ENCODE measurements at places on chromosomes 1 and 21. TPM values are rescaled to one million over a fixed set of nuclear protein-coding genes. Genes with fewer than 3 reads are reported as not detected.

MCOLN3 gene
- 0.22 TPM for total RNA-seq

CTSE gene
- total RNA-seq: not detected

DLGAP3 gene
- total RNA-seq: 0.88 TPM

SPATA21 gene
- not detected for total RNA-seq

TRIM62 gene
- total RNA-seq: 3.9 TPM

PAX7 gene
- total RNA-seq: not detected

CD164L2 gene
- not detected for total RNA-seq

PLPPR4 gene
- not detected for total RNA-seq

CATSPER4 gene
- total RNA-seq: not detected

CD5L gene
- not detected for total RNA-seq

HSPA6 gene
- 0.48 TPM for total RNA-seq

IL19 gene
- 0.21 TPM for total RNA-seq

ZNF593OS gene
- total RNA-seq: not detected

FAM20B gene
- total RNA-seq: 38.1 TPM

CRYZL1 gene
- total RNA-seq: 32.8 TPM

RIMS3 gene
- 4.0 TPM for total RNA-seq

CTBS gene
- total RNA-seq: 24.2 TPM

TNFSF4 gene
- total RNA-seq: 0.58 TPM

OXCT2 gene
- 1.2 TPM for total RNA-seq

C1orf21 gene
- 2.2 TPM for total RNA-seq

TFF1 gene
- total RNA-seq: not detected

CAMK2N1 gene
- 0.81 TPM for total RNA-seq

CFHR2 gene
- total RNA-seq: not detected

RGSL1 gene
- total RNA-seq: not detected
